ENCODE measurements at places on chromosomes 2 and 18. TPM values are rescaled to one million over a fixed set of nuclear protein-coding genes. Genes with fewer than 3 reads are reported as not detected.

The TXNDC9 gene
- 79.9 TPM for total RNA-seq

The CHRND gene
- total RNA-seq, result not detected

The EVX2 gene
- not detected for total RNA-seq

The KANSL1L gene
- 3.7 TPM for total RNA-seq

The IL1F10 gene
- total RNA-seq, result not detected

The TNS1 gene
- total RNA-seq, result 25.9 TPM

The PARD6G gene
- 0.71 TPM for total RNA-seq

The RND3 gene
- total RNA-seq, result 136 TPM

The UGT1A10 gene
- total RNA-seq, result not detected

The CHRNG gene
- not detected for total RNA-seq

The LIMS4 gene
- 2.3 TPM for total RNA-seq

The ERBB4 gene
- not detected for total RNA-seq

The POTEJ gene
- not detected for total RNA-seq

The POTEC gene
- total RNA-seq, result not detected

The ADCYAP1 gene
- total RNA-seq, result not detected

The FRZB gene
- total RNA-seq, result under 0.01 TPM

The RAB6C gene
- total RNA-seq, result not detected

The C2orf66 gene
- not detected for total RNA-seq

The METAP1D gene
- 9.8 TPM for total RNA-seq

The SLC19A3 gene
- total RNA-seq, result not detected

The LHCGR gene
- total RNA-seq, result not detected

The IMPA2 gene
- total RNA-seq, result 16.8 TPM

The ZSWIM2 gene
- not detected for total RNA-seq

The HOXD4 gene
- 0.18 TPM for total RNA-seq

The PDCD1 gene
- total RNA-seq, result not detected

The CNTNAP5 gene
- total RNA-seq, result not detected

The LBX2 gene
- 1.7 TPM for total RNA-seq

The AUP1 gene
- total RNA-seq, result 84.5 TPM

The GRHL1 gene
- total RNA-seq, result under 0.01 TPM

The MTX2 gene
- total RNA-seq, result 42.1 TPM

The REG3G gene
- not detected for total RNA-seq

The AMER3 gene
- total RNA-seq, result not detected

The MAP2 gene
- 26.2 TPM for total RNA-seq

The WNT6 gene
- total RNA-seq, result not detected

The DLX2 gene
- total RNA-seq, result not detected

The TGFA gene
- total RNA-seq, result not detected

The CAPN14 gene
- total RNA-seq, result under 0.01 TPM

The NPAS2 gene
- 8.1 TPM for total RNA-seq

The CFAP65 gene
- not detected for total RNA-seq

The MC4R gene
- total RNA-seq, result not detected

The ERMN gene
- total RNA-seq, result not detected

The GPBAR1 gene
- total RNA-seq, result 0.53 TPM

The ABCG5 gene
- not detected for total RNA-seq

The CFAP53 gene
- 1.2 TPM for total RNA-seq

The IL1RN gene
- total RNA-seq, result not detected

The GPAT2 gene
- total RNA-seq, result 3.0 TPM

The SNRNP27 gene
- 52.8 TPM for total RNA-seq

The ICOS gene
- total RNA-seq, result not detected

The CD8B gene
- not detected for total RNA-seq

The DYSF gene
- 0.58 TPM for total RNA-seq

The MERTK gene
- not detected for total RNA-seq

The SERPINB3 gene
- not detected for total RNA-seq

The DLX1 gene
- total RNA-seq, result not detected
